BJ (cell line): ENCODE measurements at places on chromosomes 4 and X. TPM values are rescaled to one million over a fixed set of nuclear protein-coding genes. Genes with fewer than 3 reads are reported as not detected.

DNA sequence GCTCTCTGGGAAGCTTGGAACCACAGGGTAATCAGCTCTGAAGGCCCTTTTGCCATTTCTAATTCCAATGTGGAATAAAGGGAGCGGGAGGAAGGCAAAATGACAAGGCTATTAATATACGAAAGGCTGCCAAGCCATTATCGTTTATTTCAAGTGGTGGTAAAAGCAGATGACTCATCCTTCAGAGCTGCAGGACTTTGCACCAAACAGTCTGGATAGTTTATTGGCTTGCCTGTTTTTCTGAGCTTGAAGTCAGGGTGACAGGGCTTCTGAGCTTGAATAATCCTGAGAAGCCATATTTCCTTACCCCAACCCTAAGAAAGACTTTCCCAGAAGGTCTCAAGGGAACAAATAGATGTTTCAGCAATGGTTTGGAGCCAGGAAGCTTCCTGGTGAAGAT lies 7.7 kb upstream of the GABRE start:
- peak; percentile 40 for DNase-seq

- DNase-seq = no peak
These were observed 20.8 kb upstream of the SMIM9 start for GRCh38 chrX:154855256-154855655.

- DNase-seq = no peak
These were observed 762 bp downstream of the PIGA start for GRCh38 chrX:15334561-15334960.

DNA sequence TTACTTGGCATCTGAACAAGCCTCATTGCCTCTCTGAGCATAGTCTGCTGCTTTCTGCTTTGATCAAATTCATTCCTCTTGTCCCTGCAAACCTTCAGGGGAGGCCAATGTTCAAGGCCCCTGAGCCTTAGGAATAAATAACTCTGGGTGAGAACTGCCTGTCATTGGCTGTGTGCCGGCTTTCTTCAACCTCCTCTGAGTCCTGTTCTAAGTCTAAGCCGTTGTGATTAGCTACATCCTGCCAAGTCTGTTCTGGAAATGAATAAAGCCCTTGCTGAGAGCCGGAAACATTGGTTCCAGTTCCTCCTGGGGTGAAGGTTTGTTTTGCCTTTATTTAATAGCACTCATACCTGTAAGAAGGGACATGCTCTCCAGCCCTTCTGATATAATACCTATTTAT lies 13.8 kb downstream of the RNF4 start:
- DNase-seq = no peak

The CCDC160 gene
- polyA plus RNA-seq = not detected in 2 replicates

- DNase-seq = no peak
These were observed 495.6 kb downstream of the KCNIP4 start for GRCh38 chr4:21452931-21453330.

DNA sequence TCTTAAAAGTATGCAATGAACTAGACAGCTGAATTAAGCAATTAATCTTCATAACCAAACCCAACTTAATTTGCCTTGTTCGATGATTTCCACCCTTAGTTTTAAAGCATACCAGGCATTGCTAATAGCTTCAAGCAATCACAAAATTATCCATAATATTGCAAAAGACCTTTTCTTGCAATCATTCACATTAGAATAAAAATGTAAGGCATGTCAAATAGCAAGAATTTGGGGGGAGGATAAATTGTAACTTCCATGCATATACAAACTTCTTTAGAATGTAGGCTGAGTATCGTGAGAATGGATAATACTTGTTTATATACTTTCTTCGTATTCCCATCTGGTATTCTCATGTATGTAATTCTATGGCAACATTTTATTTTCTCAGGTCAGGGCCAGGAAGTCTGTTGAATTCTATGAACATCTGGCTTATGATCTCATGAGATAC lies 28.7 kb upstream of the BMP2K start:
- peak; percentile 65 for DNase-seq

DNA sequence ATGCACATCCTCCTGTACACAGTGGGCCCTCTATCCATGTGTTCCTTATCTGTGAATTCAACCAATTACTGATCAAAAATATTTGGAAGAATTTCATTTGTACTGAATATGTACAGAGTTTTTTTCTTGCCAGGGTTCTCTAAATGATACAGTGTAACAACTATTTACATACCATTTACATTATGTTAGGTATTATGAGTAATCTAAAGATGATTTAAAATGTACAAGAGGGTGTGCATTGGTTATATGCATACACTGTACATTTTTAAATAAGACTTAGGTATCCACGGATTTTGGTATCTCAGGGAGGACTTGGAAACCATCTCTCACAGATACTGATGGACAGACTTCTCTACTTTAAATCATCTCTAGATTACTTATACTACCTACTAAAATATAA lies 1333.9 kb downstream of the PCDH18 start:
- DNase-seq = no peak

The IL2 gene
- polyA plus RNA-seq = not detected in 2 replicates

- no peak for DNase-seq
These were observed 93.3 kb downstream of the PRDM5 start for GRCh38 chr4:120829113-120829831.

The PLXNB3 gene
- polyA plus RNA-seq = 4.7 and 8.2 TPM in 2 replicates

The DUSP21 gene
- not detected in 2 replicates for polyA plus RNA-seq

- no peak for DNase-seq
These were observed 62.8 kb downstream of the FAM9B start for GRCh38 chrX:8971116-8971515.

The AIMP1 gene
- polyA plus RNA-seq = 10.8 and 29.9 TPM in 2 replicates

DNA sequence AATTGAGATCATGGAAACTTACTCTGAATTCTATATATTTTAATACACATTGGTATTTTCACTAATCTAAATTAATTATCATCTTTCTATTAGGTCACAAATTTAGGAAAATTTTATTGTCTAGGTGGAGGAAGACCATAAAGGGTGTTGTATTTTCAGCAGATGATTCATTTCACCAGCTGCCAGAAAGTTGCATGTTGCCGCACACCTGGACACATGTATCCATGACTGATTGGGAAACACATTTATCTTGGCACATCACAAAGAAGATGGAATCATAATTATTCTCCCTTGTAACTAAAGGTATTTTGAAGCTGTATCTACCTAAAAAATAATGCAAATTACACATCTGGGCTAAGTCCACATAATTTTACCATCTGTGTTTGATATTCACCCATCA lies 33.1 kb downstream of the SLC7A11 start:
- no peak for DNase-seq

The HSPA4L gene
- 0.72 and 1.3 TPM in 2 replicates for polyA plus RNA-seq

GRCh38 chr4:144582105-144582850 lies 63.7 kb upstream of the HHIP start:
- no peak for DNase-seq

The MBNL3 gene
- polyA plus RNA-seq = 1.0 and 1.3 TPM in 2 replicates

The JAKMIP1 gene
- polyA plus RNA-seq = not detected in 2 replicates

The N4BP2 gene
- polyA plus RNA-seq = 1.5 and 2.3 TPM in 2 replicates

DNA sequence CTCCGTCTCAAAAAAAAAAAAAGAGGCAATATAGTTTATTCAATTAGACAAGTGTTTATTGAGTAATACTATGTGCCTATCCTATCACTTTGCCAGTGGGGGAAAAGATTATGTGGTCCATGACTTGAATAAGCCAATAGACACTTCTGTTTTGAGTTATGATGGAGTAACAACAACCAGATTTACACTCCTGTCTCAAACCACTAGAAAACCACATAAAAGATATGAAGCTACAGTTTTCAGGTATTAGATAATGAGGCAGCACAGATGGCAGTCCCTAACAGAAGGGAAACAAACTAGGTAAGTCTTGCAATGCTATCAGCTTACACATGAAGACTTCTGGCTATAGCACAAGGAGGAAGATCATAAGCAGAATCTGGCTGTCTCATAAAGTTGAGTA lies 22.5 kb downstream of the NFXL1 start:
- DNase-seq = no peak

The MEPE gene
- not detected in 2 replicates for polyA plus RNA-seq

The TCEANC gene
- 1.1 and 2.0 TPM in 2 replicates for polyA plus RNA-seq

The GNRHR gene
- polyA plus RNA-seq = not detected in 2 replicates

GRCh38 chrX:13254870-13255269 lies 65.0 kb downstream of the ATXN3L start:
- DNase-seq = no peak

GRCh38 chrX:44514272-44514671 lies 28.4 kb downstream of the FUNDC1 start:
- no peak for DNase-seq

DNA sequence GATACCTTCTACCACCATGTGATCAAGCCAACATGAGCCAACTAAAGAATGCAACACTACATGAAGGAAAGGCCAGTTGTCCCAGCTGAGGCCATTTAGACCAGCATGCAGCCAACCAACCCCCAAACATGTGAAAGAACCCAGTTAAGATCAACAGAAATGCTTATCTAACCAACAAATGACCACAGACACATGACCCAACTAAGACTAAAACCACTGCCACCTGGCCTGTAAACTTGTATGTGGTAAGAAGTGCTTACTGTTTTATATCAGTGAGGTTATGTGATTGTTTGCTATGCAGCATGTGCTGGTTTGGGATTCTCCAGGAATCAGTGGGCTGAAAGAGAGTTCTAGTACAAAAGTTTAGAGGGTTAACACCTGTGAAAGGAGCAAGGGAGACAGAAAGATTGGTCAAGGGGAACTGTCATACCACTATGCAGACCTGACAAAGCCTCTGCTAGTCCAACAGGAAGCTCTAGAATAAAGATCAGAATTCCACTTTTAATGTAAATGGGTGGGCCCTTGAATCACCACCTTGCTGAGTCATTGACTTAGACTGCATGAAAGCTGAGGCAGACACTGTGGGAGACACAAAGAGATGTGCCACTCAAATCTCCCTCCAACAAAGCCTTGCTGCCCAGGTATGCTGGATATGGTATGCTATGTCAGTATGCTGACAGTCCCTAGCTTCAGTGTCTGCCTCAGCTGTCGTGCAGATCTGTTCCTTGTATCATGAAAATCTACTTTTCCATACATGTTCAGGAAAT lies 6.1 kb upstream of the SH3D19 start:
- no peak for DNase-seq

The VCX gene
- not detected in 2 replicates for polyA plus RNA-seq

DNA sequence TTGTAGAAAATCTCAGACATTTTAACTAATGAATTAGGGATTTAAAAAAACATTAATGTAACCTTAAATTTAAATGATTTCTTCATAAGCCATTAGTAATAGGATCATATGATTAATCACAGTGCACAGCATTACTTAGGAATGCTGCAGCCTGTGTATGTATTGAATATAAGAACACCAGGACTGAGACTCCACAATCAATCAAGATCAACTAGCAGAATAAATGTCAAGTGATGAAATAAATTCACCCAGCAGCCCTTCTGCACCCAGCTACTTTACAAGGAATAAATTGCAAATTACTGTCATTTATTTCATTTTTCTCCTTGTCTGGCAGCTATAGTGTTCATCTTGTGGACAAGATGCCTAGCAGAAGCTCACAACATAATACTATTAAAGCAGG lies 46.5 kb downstream of the NEIL3 start:
- DNase-seq = no peak

The SUPT20HL2 gene
- not detected in 2 replicates for polyA plus RNA-seq

DNA sequence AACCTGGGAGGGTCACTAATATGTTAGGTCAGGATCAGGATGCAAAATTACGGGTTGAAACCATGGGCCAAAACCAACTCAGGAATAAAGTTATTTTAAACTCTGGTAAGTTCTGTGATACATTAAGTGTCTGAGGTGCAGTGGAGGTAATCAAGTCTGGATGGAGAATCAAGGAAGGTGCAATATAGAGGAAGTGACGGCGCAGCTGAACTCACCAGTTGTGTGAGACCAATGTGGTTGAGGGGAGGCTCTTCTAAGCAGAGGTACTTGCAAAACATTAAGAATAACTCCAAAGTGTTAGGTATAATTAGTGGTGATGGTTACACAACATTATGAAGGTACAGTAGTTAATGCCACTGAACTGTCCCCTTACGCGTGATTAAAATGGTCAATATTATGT lies 19.7 kb downstream of the GAB3 start:
- DNase-seq = no peak

DNA sequence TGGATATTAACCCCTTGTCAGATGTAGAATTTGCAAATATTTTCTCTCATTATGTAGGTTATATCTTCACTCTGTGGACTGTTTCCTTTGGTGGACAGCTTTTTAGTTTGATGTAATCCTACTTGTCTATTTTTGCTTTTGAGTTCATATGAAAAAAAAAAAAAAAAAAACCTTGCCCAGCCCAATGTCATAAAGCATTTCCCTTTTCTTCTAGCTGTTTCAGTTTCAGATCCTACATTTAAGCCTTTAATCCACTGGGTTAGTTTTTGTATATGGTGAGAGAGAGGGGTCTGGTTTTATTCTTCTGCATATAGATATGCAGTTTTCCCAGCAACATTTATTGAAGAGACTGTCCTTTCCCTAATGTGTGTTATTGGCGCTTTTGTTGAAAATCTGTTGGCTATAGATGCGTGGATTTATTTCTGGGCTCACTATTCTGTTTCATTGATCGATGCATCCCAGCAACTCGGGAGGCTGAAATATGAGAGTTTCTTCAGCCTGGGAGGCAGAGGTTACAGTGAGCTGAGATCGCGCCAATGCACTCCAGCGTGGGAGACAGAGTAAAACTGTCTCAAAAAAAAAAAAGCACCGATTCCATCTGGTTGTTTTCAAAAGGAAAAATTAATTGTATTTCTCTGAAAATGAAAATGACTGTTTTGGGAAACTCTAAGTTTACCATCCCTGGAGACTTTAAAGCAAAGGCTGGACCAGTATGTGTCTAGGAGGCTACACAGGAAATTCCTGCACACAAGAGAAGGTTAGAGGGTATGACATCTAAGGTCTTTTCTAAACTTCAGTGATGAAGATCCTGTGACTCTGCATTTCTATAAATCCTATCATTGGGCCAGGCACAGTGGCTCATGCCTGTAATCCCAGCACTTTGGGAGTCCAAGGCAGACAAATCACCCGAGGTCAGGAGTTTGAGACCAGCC lies 35.6 kb downstream of the STEEP1 start:
- DNase-seq = no peak

DNA sequence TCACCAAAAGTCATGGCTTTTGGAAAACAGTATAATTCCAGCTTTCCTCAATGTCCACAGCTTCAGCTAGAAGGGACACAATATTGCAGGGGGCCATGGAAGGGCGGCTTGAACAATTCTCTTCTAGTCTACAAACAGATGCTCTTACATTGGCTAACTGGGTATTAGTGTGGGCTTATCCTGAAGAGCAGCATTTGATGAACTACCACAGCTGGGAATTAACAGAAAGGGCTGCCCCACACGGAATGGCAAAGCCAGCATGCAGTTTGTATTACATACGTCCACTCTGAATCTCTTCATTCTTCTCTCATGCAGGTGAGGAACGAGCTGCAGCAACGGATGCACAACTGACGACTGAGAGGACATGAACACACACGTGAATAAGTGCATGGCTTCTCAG lies 13.0 kb upstream of the PDCL2 start:
- no peak for DNase-seq

GRCh38 chrX:16722481-16722880 lies 3.1 kb downstream of the SYAP1 start:
- no peak for DNase-seq

DNA sequence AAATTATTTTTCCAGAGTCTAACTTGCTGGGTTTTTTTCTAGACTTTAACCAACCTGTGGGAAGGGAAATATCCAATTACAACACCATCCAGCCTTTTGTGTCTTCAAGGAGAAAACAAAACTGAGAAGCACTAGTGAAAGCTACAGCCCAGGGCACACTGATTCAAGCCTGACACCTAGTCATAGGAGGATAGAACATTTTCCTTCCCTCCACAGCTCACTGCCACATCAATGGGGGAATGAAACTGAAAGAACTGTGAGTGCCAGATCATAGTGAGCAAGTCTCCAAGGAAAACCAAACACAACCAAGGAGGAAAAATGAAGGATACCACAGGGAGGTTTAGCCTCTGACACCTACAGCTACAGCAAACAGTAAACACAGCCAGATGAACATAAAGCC lies 43.3 kb upstream of the MAGEA8 start:
- DNase-seq = no peak
